ENCODE measurements at places on chromosomes 11 and 22.

DNA sequence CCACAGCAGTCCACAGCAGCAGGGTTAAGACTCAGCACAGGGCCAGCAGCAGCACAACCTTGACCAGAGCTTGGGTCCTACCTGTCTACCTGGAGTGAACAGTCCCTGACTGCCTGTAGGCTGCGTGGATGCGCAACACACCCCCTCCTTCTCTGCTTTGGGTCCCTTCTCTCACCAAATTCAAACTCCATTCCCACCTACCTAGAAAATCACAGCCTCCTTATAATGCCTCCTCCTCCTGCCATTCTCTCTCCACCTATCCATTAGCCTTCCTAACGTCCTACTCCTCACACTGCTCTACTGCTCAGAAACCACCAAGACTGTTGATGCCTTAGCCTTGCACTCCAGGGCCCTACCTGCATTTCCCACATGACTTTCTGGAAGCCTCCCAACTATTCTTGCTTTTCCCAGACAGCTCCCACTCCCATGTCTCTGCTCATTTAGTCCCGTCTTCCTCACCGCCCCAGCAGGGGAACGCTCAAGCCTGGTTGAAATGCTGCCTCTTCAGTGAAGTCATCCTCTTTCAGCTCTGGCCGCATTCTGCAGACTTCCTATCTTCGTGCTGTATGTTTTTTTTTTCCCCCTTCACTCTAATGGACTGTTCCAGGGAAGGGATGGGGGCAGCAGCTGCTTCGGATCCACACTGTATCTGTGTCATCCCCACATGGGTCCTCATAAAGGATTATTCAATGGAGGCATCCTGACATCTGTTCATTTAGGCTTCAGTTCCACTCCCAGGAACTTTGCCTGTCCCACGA is 3.3 kb downstream of the IL18BP start:
- DNase-seq, result no peak

DNA sequence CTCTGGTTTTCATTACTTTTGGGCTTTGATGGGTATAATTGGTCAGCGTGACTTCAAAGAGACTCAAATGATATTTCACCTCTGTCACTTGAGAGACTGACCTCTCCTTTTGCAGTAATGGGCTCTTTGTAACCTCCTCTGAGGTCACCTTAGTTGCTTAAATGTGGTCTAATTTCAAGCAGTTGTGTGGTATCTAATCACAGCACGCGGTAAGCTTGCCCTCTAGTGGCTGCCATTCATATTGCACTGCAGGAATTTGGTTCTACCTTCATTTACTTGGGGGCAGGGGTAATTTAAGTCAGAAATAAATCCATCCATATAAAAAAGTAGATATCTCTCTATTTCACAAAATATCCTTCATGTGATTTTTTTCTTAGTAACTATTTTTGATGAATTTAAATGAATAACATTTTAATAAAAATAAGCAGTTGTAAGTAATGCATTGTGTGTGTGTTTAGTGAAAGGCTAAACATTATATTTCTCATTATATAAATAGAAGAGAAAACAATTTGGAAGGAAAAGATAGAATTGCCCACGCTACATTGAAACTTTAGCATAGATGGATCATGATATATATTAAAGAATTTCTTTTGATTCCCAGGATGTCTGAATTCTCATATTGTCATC is 55.0 kb upstream of the ANO3 start:
- DNase-seq, result no peak

- DNase-seq, result no peak
These were observed 153.2 kb upstream of the E2F8 start for GRCh38 chr11:19393941-19394340.

DNA sequence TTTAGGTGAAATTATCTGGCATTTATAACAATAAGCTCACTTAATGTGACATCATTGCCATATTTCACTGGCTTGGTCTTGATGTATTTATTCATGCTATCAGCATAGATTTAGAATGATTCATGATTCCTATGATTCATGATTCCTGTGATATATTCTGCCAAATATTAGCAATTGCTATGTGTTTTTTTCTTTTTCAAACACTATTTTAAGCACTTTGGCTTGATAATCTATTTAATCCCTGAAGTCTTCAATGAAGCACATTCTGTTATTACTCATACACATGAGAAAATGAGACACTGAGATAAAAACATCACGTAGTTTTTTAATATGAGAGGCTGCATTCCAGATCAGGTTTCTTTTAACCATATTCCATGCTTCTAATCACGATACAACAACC is 78.5 kb downstream of the LUZP2 start:
- no peak for DNase-seq

DNA sequence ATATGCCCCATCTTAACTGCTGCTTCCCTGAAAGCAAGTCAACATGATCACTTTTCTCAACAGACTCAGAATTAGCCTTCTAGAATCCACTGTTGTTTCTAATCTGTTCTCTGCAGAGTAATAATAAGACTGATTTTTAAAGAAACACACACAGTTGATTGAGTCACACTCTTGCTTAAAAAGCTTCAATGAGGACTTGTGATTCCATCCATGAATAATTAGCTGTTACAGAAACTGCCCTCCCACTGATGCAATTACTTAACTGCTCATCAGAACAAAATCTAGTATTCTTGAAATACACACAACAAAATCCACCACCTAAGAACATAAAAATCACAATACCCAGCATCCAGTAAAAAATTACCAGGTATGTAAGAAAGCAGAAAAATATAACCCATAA is 100.5 kb upstream of the TIMP3 start:
- DNase-seq, result no peak

- DNase-seq, result no peak
These were observed 2.7 kb upstream of the TMPRSS6 start for GRCh38 chr22:37112084-37112728.

- DNase-seq, result no peak
These were observed 363.2 kb downstream of the TBC1D22A start for GRCh38 chr22:47125603-47126002.

DNA sequence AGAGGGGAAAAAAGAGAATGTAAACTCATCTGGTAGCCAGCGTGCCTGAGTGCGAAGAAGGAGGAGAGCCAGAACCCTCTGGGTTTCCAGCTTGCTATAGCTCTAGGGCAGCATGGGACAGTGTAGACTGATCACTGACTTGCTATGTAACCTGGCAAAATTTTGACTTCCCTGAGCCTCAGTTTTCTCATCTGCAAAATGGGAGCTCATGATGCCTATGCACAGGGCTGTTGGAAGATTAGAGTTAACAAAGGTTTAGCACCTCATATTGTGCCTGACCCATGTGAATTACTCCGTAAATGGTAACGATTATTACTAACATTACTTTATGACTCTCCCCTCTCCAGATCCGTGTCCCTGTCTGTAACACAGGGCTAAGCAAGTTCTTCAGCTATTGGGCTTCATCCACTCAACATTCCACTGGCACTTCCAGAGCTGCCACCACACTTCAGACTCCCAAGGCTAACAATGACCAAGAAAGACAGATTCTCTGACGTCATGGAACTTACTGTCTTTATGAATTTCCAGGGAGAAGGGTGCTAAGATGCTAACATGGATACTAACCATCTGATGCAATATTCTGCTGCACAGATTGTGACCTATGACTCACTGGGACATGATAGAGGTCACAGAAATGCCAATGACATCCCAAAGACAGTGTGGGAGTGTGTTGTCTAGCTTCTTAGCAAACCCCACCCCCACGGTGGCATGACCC is 195.2 kb downstream of the TRIM29 start:
- DNase-seq, result peak; percentile 11

GRCh38 chr11:100793525-100793924 is 106.4 kb downstream of the ARHGAP42 start:
- DNase-seq, result no peak

GRCh38 chr22:32661296-32661695 is 140.2 kb upstream of the TIMP3 start:
- no peak for DNase-seq

GRCh38 chr11:92192141-92192540 is 32.5 kb upstream of the FAT3 start:
- DNase-seq, result no peak

GRCh38 chr11:117878939-117879475 is 2.5 kb upstream of the FXYD6 start:
- DNase-seq, result no peak

GRCh38 chr11:1040428-1041148 is 4.1 kb upstream of the MUC6 start:
- DNase-seq, result no peak

Data from left forelimb (tissue), 1 donor.